Hepatocyte (in vitro differentiated cells): ENCODE measurements at places on chromosomes 6 and 20. TPM values are rescaled to one million over a fixed set of nuclear protein-coding genes. Genes with fewer than 3 reads are reported as not detected.

- no peak for DNase-seq
Observed at GRCh38 chr20:53652859-53653517, 59.3 kb upstream of the ZNF217 start.

Gene LMBRD1
- polyA plus RNA-seq = 54.3 and 62.1 TPM in 2 replicates

DNA sequence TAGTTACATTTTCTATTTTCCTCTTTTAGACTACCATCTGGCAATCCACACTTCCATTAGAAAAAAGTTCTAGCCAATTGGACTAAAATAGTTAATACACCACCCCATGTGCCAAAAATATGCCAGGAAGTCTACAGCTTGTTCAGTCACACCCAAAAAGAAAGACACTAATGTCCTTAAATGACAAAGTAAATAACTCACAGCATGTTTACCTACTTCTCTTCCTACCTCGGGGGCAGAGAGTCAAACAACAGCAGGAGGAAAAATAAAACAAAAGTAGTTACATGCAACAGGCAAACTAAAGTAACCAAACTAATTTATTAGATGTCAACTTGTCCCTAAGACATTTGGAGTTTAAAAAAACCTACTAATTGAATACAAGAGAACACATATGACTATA is 57.0 kb downstream of the UBE3D start:
- DNase-seq = no peak

DNA sequence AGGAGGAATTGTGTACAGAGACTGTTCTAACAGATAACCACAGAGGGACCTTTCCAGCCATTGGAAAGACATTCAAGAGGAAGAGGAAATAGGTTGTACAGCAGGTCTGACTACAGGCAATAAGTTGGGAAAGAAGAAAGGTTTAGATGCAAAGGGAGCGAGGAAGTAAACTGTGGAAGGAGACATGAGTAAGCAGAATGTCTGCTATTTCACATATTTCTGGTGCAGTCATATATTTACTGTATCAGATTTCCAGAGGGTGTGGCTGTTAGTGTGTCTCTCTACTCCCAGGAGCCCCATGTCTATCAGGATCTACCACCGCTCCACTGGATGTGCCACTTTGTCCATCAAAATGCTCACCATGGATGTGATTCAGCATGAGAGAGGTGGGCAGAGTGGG is 25.9 kb downstream of the MRS2 start:
- no peak for DNase-seq
